ENCODE measurements at places on chromosomes 5 and 9.

DNA sequence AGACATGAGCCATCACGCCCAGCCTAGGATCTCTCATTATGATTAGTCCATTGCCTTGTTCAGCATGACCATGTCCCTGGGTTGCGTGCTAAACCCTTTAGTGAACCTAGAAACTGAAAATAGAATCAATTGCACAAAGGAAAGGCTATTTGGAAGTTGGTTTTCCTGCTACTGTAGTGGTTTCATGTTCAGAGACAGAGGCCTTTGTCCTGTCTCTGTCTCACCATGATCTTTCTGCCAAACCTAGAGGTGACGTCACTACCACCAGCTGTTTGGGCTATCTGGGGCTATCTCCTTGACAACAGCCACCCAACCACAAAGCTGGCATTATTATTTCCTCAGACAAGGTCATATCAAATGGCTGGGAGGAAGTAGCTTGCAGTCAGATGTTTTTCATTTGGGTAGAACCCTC lies 4.0 kb upstream of the CDK5RAP2 start:
- peak; percentile 89 for DNase-seq

- DNase-seq, result no peak
These were observed 4.7 kb upstream of the TMEM210 start for GRCh38 chr9:137176302-137177182.

DNA sequence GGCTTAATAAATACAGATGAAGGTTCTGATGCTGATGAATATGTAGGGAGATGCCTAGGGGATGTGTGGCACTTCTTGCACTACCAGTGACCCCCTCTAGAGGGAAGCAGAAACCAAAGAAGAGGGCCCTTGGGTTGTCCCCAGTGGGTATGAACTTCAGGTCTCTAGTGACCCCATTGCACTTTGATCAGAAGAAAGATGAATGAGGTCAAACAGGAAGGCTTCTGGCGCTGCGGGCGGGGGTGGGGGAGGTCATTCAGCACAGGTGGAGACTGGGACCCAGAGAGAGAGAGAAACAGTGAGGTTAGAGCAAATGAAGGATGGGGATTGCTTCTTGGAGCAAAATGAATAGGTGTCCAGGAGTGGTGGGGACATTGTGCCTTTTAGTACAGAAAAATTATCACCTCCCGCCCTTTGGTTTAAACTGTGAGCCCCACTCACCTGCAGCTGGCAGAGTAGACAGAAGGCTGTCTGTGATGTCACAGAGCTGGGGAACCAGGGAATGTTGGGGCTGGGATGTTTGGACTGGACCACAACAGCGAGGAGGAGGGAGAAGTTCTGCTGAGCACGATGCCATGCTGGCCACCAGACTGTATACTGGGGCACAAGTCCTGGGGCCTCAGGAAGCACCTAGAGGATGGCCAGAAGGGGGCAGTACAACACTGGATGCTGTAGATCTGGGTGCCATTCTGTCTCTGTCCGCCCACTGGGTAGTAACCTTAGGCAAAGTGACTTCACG lies at the start of gene TEX48:
TSS of gene TEX48 (minus strand) at position 599 of the 739 bp plus-strand sequence. CDS start 10,469 bp downstream, outside the sequence.
- peak; percentile 81 for DNase-seq

DNA sequence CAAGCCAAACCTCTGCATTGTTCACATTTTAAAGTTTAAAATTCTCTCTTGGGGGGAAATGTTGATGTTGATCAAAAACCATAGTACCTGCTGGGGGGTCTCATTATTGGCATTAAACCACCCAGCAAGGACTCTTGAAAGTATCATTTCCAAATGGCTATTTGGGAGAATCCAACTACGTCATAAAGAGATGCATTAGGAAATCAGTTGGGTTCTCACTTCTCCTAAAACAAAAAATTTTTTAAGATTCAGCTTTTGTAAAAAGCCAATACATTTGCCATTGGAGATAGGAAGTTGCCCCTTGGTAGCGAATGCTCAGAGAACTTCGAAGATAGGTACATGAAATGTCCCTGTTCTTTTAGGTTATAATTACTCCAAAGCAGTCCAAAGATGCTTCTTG lies 96.4 kb downstream of the GNAQ start:
- no peak for DNase-seq

GRCh38 chr9:93071464-93071863 lies 13.0 kb downstream of the SUSD3 start:
- DNase-seq, result peak; percentile 44

- peak; percentile 82 for DNase-seq
These were observed 5.0 kb upstream of the SLC34A1 start for GRCh38 chr5:177378884-177379883.

- DNase-seq, result no peak
These were observed 62.0 kb upstream of the ASS1 start for GRCh38 chr9:130382636-130383349.

DNA sequence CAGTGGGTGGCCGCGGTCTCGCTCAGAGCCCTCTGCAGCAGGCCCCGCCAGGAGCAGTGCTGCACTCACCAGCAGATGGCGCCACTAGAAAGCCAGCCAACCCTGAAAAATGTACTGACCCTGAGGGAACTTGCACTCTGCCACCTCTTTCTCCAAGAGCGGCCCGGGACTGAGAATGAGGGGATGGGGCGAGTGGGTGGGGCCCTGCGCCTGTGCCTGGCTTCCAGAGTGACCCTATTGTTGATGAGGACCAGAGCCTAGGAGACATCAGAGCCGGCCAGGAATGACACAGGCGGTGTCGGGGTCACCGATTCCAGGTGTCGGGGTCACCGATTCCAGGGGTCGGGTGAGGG lies 2.9 kb upstream of the IL17B start:
- peak; percentile 81 for DNase-seq

- DNase-seq, result no peak
These were observed 557.3 kb upstream of the SEMA6A start for GRCh38 chr5:117131876-117132275.

DNA sequence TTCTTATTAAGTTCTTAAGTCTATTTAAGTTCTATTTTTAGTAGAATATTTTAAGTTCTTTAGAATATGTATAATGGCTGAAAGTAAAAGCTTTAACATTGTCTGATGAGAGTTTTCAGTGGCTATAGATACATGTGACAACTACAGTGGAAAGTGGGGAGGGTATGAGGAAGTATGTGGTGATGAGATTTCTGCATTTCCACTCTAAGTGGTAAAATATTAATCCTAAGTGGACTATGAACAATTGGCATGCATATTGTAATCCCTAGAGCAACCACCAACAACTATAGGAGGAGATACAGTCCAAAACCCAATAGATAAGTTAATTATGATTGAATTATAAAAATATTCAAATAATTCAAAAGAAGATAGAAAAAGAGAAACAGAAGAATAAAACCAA lies 183.6 kb downstream of the GADD45G start:
- no peak for DNase-seq

GRCh38 chr5:4659851-4660250 lies 480.3 kb upstream of the ADAMTS16 start:
- DNase-seq, result no peak

DNA sequence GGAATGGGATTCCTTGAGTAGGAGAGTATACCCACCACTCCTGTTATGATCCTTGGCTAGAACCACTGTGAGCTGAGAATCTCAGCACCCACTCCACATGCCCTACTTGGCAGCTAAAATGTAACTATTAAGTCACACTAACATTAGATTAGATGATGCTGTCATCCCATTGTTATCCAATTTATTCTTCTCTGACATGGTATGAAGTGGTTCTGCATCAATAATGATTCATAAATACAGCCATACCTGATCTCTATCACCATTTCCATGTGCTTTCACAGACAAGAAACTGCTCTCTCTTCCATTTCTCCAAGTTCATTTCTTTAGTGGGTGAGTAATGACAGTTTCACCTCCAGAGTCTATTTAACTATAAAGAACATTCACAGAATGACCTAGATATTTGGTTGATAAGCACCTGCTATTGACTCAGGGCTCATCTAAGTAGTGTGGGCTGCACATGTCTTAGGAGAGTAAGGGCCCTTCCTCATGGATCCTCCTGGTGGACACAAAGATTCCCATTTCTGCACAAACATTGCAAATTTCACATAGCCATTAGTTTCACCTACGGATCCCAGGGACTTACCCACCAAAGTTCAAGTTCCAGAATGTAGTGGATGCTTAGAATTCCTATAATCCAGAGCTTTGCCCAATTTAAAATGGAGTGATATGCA lies 187.9 kb downstream of the EBF1 start:
- DNase-seq, result no peak

DNA sequence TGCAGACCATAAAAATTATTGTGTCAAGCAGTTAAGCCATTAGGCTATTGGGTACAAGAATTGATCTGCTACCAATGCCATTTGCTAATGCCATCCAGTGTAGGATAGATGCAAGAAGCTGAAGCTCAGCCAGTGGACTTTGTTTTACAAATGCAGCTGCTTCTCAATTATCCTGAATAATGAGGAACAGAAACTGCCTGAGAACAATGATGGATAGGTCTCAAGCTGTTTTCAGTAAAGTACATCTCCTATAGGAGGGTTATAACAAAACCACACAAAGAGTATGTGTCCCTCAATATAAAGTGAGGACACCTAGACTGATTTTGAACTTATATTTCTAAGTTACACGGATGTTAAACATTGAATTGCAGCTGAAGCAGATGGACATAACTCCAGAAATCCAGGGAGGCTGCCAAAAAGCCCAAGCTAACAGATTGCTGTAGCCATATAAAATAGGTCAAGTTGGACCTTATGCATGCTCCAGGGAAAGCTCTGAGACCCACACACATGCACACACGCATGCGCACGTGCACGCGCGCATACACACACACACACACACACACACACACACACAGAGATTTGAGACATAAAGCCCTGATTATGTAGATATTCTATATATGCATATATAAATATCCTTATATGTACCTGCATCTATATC lies 482.7 kb upstream of the CD180 start:
- DNase-seq, result no peak

GRCh38 chr5:175344331-175345195 lies 99.4 kb downstream of the DRD1 start:
- peak; percentile 40 for DNase-seq

DNA sequence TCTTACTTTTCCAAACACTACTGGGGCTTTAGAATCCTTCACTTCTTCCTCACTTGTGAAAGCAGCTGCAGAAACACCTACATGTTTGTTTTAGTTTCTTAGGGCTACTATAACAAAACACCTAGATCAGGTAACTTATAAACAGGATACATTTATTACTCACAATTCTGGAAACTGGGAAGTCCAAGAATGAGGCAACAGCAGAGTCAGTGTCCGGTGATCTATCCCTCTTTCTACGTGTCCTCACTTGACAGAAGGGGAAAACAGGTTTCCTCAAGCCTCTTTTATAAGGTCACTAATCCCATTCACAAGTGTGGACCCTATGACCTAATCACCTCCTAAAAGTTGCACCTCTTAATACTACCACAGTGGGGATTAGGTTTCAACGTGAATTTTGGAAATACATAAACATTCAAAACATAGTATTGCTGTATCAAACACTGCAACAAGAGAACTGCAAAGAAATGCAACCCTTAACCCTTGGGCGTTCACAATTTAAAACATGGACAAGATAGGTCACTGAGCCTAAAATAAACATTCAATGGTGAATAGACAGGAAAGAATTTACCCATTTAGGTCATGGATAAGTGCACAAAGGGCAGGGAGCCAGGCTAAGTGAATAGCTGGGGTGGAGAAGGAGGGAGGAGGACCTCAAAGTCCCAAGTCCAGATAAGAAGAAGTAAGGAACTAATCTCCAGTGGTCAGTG lies 104.3 kb downstream of the PIK3R1 start:
- DNase-seq, result peak; percentile 56

DNA sequence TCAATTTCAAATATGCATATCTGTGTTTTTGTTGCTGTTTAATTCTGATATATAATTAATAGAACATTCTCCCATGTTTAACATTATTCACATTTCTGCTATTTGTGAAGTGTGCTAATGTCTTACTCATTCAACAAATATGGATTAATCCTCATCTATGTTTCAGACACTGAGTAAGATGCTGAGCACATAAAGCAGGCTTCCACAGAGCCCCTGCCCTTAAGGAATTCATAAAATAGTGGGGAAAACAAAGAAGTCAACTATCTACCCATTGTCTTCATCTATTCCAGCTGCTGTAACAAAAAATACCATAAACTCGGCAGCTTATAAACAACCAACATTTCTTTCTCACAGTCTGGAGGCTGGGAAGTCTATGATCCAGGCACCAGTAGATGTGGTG lies 333.3 kb downstream of the SEMA5A start:
- DNase-seq, result peak; percentile 63

DNA sequence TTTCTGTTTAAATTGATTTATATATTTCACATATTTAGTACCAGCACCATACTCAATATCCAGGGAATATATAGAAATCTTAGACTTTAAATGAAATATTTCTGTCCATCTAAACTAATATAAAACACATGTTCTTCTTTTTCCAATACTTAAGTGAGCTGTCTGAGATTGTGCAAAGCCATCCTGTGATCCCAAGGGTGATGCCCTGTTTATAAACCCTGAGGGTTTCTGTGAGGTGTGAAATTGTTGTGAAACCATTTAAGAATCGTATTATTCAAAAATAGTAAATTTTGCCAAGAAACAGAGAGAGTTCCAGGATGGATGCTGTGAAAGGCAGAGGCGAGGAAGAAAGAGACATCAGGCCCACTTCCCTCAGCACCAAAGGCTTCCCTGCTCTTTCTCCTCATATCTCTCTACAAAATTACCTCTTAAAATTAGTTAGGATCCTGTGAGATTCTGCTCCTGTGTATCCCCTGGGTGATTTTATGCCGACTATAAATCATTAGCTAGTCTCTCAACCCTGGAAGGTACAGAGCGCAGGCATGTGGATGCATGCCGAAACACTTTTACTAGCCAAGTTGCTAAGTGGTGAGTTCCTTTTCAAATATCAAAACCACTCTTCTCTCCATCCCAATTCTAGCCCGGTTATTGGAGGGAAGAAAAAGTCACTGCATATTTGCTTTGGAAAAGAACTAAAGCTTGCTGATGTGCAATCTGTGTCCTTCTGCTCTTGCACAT lies 183.0 kb downstream of the GLIS3 start:
- DNase-seq, result peak; percentile 53

- DNase-seq, result no peak
These were observed 370.9 kb downstream of the PLK2 start for GRCh38 chr5:58088941-58089340.

DNA sequence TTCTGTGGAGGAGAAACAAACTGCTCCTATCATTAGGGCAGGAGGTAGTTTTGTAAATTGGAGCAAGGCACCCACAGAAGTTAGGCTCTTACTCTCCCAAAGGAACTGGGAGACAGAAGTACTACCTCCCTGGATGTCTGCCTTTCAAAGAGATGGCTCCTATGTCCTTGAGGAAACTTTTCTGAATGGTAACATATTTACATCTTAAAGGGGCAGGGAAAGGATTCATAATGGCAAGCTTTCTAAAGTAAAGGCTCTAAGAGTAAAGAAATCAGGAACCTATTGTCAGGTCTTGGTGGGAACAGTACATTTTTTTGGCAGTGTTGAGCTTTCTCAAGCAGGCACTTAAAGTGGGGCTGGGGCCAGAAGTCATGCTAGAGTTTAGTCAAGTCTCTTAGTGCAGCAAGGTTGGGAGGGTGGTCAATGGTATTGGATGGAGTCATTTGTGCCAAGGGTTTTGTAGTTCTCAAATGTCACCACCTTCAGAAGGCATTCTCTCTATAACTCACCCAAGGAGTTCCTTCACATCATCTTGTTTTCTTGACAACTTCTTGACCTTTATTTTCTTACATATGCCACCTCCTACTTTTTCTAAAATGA lies 26.3 kb upstream of the NDFIP1 start:
- DNase-seq, result no peak

- no peak for DNase-seq
These were observed 53.2 kb downstream of the BOD1 start for GRCh38 chr5:173563246-173563645.
